ENCODE measurements at places on chromosomes 4 and X.

DNA sequence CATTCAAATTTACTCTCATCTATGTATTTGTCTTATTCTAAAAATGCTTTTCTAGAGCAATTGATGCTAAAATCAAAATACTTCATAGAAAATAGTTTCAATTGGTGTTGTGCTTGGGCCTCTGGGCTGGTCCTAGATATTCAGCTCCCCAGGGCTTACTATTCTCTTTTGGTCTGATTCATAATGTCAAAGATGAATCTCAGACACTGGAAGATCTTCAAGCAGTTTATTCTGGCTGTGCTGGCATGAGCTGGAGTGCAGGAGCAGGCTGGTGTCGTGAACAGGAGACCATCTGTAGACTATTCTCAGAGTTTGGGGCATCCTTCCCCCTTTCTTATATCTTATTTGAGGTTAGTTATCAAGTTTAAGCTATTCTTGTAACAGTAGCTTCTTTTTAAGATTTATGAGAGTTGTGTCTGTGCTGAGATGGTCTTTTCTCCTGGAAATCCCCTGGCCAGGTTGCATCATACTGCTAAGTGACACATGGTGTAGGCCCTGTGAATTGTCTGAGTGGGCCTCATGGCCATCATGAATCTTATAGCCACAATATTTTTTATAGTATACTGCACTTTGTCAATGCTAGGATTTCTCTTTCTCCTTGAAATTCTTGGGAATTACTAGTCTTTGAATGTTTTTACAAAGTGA lies 1624.0 kb upstream of the IGFBP7 start:
- DNase-seq, result no peak

DNA sequence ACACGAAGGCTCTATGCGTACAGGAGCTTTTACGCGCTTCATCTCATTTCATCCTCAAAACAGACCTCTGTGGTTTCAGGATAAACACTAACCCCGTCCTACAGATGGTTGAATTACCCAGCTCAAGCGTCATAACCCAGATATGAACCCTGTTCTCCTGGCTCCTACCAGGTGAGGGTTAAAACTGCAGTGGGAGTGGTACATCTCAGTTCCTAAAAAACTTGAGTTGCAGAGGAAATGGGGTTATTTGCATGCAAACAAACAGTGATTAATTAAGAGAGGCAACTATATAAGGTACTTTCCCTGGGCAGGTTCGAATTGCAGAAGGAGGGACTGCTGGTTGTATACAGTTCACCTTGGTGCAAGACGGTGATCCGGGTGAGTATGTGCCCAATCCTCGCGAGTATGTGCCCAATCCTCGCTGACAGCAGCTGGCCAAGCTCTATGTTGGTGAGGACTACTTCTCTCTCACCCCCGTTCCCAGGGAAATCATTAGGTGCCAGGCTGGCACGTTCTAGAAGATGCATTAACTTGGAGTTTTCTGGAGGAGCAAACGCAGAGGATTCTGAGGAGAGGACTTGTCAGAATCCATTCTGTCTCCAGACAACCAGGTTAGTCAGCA lies 72.6 kb downstream of the FHDC1 start:
- no peak for DNase-seq

DNA sequence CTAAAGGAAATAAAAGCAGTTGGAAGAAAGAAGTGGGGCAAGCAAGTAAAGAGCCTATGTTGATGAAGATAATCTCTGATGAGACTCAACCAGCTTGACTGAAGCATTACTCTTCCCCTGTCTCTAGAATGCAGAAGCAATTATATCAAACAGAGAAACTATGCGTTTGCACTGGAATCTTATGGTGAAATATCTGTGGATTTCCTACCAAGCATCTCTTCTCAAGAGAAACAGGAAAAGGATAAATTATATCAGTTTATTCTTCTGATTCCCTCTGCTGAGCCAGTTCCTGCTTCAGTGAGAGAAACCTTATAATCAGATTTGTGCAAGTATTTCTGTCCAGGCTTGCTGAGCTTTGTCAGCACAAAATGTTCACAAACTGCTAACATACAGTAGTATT lies 316.7 kb upstream of the SLC7A11 start:
- no peak for DNase-seq

DNA sequence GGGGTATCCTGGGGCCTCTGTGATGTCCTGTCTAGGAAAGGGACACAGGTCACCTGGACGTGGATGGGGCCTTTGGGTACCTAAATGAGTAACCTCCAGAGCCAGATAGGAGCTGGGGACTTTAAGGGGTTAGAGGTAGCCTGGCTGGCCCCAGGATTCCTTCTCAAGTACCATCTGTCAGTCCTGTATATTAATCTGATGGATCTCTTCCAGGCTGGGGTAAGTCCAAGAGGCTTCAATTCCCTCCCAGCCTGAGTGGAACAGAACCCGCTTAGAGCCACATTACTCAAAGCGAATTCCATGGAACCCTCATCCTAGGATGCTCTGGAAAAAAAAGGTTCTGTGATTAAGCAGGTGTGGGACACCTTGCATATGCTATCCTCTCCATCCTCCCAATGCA lies 24.8 kb upstream of the MAP3K15 start:
- no peak for DNase-seq

DNA sequence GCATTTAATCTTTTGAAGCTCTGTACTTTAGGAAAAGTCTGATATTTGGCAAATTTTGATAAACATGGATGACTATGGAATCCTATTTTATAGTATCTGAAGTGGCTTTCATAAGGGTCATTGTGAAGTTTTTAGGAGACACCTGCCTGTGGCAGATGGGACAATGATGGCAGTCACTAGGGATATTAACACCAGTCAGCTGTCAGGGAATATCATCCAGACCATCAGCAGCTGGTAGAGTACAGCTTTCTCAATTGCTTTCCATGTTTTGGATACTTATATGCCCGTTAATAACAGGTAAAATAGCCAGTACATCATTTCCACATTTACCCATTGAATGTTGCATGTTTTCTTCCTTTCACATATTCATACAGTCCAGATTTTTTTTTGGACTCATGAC lies 39.1 kb downstream of the NPNT start:
- no peak for DNase-seq

- no peak for DNase-seq
Observed at GRCh38 chrX:392575-392846, 5.8 kb upstream of the PPP2R3B start.

GRCh38 chrX:38452603-38453002 lies 100.2 kb downstream of the OTC start:
- DNase-seq, result no peak

DNA sequence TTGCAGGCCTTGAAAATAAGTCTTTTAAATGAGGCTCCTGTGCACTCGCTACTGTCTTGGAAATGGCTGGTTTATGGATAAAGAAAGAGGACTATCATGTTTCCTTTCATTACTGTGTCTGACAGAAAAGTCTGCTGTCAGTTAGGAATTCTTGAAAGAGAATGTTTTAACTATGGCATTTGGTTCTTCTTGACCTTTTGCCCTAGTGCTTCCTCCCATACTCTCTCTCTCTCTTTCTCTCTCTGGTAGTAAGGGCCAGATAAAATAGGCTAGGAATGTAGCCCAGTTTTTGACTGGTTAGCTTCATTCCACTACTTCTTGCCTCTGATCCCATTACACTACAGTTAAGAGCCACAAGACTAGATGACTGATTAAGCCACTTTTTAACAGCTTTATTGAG lies 29.8 kb downstream of the YY2 start:
- DNase-seq, result no peak

DNA sequence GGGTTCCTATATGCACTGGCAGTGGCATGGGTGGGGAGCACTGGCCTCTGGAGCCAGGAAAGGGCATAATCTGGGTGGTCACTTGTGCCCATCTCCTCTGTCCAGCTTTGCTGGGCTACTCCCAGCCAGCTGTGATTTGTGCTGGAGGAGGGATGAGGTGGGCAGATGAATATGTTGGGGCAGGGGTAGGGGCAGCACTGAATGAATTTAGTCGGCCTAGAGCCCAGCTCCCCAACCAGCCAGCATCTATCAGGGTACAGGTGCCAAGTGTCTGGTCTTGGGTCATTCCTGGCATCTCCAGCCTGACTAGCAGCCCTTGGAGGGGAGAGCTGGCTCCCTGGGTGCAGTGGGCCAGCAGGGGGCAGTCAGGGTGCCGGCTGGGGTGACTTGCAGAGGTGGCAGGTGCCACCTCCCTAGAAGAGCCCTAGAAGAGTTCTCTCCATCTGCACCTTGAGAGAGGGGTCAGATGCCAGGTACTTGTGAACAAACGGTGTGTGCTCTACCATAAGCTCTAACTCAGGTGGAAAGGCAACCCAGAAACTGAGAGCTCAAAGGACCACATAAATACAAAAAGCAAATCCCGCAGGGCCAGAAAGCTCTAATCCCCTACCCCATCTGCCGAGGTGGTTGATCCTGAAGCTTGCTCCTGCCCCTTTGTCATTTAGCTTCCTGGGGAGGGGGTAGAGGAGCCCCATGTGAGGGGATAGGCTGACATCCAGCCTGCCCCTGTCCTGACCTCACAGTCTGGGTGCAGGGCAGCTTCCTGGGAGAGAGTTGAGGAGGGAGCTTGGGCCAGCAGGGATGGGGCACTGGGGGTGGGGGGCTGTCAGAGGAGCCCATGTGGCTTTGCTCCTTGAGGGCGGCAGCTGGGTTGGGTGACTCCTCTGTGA lies 2.2 kb downstream of the SORCS2 start:
- DNase-seq, result no peak

DNA sequence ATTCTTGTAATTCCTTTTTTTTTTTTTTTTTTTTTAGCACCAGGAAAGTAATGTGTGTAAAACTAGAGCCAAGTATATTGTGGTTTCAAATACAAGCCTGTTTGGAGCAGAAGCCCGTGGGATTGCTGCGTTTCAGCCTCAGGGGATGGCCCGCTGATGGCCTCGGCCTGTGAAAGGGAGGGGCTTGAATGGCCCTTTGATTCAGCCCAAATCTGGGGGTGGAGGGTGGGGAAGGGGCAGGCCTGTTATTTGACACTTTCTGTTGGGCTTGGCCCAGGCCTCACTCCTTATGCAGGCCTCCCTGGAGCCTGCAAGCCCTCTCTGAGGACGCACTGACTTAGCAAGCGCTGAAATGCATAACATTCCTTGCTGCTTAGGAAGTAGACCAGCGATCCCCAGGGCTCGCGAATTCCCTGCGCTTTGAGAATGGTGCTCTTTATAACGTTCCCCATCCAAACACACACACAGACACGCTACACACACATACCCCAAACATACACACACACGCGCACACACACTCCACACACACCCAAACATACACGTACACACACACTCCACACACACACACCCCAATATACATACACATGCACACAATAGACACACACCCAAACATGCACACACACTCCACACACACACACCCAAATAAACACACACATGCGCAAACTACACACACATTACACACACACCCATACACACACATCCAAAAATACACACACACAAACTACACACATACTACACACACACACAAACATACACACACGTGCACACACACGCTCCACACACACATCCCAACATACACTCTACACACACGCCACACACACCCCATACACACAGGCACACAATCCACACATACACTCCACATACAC lies 29.6 kb downstream of the TLR10 start:
- DNase-seq, result no peak

DNA sequence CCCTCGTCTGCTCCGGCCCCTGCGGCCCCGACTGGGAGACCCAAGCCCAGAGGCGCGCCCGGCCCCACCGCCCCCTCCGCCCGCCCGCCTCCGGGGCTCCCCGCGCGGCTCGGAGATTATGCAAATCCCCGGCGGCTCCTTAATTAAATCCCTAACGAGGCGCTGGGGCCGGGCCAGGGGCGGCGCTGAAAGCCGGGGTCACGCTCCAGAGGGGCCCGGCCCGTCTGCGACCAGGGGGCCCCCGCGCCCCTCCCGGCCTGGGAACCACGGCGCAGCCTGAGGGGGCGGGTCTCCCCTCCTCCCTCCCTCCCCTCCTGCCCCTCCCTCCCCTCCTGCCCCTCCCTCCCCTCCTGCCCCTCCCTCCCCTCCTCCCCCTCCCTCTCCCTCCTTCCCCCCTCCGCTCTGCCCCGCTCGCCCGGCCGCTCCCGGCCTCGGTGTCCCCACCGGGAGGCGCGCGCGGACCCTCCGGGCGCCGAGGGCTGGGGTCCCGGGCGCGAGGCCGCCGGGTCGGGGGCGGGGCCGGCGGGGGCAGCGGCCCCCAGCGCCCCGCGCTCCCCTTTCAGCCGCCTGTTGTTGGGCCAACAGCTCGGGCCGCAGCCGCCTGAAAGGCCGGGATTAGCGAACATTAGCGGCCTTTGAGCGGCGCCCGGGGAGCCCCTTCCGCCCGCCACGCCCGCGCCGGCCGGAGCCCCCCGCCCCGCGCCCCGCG lies 25.9 kb upstream of the FGFR3 start:
- DNase-seq, result no peak

DNA sequence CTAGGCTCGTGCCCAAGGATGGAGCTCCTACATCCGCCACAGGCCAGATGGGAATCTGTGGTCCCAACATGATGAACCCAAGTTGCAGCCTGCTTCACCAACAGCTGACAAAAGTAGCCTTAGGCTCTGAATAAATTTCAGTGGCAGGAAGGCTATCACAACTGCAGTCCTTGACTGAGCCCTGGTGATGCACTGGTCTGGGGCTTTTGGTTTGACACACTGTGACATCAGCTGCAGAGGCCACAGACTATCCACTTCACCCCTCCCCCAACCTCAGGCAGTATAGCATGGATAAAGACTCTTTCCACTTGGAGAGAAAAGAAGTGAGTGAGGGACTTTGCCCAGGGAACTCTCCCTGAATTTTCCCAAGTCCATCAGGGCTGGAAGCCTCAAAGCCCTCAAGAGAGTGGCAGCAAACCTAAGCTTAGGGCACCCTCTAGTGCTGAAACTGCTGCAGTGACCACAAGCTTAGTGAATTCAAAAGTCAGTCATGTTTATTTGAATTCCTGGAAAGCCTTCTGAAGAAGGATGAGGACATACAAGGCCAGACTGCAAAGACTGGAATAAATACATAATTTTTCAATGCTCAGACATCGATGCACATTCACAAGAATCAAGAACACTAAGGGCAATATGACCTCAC lies 135.0 kb upstream of the TENT5D start:
- no peak for DNase-seq

- DNase-seq, result peak; percentile 32
Observed at GRCh38 chr4:76212851-76213414, 691 bp downstream of the SCARB2 start.

Measured in T-helper 2 cell (primary cell).